ENCODE measurements at places on chromosomes 2 and 18. TPM values are rescaled to one million over a fixed set of nuclear protein-coding genes. Genes with fewer than 3 reads are reported as not detected.

DNA sequence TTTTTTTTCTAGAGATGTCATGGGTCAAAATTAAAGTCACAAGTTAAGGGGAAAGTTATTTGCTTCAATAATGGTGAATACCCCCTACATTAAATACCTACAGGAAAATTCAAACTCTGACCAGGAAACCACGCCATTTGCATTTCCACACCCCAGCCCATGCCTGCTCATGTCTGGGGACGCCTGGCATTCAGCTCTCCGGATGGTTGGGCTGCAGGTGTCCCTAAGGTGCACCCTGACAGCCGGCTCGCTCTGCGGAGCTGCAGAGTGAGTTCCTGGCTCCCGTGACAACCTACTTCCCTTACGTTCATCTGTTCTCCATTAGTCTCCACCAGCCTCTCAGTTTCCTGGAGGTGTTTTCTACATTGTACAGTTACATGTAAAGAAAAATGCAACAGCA lies 122.7 kb upstream of the RIOK3 start:
- H3K36me3 ChIP-seq, result no peaks in the 10 kb centered on the region
- H3K4me1 ChIP-seq, result peaks cover 5% of the 10 kb centered on the region
- no peak overlapping the region for H3K27ac ChIP-seq

- H3K27me3 ChIP-seq, result no peaks in the 10 kb centered on the region
- no peaks in the 10 kb centered on the region for H3K36me3 ChIP-seq
- peak overlapping the region; percentile 97 for H3K4me3 ChIP-seq
- peaks cover 17% of the 10 kb centered on the region for H3K4me1 ChIP-seq
- H3K27ac ChIP-seq, result peak overlapping the region; percentile 100
- DNase-seq, result peak; percentile 35
Measured at GRCh38 chr2:200862532-200863000, 1.9 kb downstream of the CLK1 start.

GRCh38 chr18:57698571-57699276 lies 77.1 kb upstream of the NARS1 start:
- H3K4me3 ChIP-seq, result no peak overlapping the region
- DNase-seq, result no peak
- no peaks in the 10 kb centered on the region for H3K27me3 ChIP-seq
- peak overlapping the region; percentile 74 for H3K27ac ChIP-seq

The RAD51AP2 gene
- total RNA-seq, result not detected

The CNDP1 gene
- total RNA-seq, result 1.0 TPM

The ERBB4 gene
- total RNA-seq, result 13.3 TPM

The CTDP1 gene
- 21.5 TPM for total RNA-seq

All from uterus (tissue), 4 donors.